CD4-positive, alpha-beta T cell (primary cell): ENCODE measurements at places on chromosomes 1 and 21.

DNA sequence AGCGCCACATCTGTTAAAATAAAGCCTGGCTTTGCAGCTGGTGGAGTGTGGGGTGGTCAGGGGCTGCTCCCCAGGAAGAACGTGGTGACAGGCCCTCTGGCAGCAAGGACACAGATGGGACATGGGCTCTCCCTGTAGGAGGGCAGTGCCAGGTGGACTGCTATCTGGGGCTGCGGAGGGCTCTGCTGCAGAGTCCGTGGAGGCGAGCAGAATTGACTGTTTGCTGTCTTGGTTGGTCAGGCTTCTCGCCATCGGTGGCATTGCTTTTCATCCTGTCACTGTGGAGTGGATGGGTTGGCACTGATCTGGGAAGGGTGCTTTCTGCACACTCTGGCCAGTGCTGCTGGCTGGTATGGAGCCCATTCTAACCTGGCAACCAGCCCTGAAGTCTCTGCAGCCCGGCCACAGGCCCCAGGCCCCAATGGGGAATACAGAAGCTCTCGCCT is 103.0 kb downstream of the LAMC2 start:
- no peak for DNase-seq

GRCh38 chr1:162538815-162539431 is 22.6 kb upstream of the UAP1 start:
- DNase-seq, result no peak

- peak; percentile 20 for DNase-seq
Observed at GRCh38 chr1:155466996-155467395, 95.6 kb downstream of the ASH1L start.

GRCh38 chr1:14742181-14742980 is 143.9 kb downstream of the KAZN start:
- no peak for DNase-seq

DNA sequence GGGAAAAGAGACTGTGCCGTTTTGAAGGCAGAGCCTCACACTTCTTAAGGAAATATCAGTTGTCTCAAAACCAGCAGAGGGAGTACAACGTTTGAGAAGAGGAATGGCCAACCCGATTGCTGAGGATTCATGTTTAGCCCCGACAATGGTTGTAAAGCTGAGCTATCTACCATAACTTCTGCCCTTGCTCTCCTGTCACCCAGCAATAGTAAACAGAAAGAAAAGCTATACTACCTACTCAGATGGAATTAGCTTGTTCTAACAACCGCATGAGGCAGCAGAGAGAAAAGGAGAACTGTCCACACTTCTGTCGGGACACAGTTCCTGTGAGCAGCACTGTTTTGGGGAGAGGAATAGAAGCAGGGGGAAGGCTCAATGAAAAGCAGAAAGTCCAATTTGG is 91.2 kb downstream of the SLC45A1 start:
- no peak for DNase-seq

DNA sequence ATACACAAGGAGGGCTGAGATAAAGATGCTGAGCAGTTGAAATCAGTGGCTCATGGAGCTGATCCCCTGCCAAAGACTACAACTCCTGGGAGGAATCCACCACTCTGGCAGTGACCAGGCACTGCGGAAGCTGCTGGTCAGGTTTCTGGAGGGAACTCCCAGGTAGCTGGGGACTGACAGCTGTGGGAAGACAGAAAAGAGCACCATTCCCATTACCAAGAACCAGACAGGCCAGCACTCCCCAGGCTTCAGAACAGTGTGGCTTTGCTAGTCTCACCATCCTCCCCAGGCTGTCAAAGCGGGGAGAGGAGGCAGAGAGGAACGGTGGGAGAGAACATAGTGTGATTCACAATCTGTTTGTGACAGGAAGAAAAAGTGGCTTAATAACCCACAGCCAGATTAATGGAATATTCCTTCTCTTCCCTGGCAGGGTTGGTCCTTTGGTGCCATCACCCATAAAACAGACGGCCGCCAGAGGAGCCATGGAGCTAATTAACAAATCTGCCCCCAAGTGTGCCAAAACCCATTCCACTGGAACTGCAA is 92.1 kb downstream of the MAB21L3 start:
- no peak for DNase-seq

- DNase-seq, result no peak
Observed at GRCh38 chr1:22619252-22619651, 17.2 kb upstream of the C1QA start.

- DNase-seq, result no peak
Observed at GRCh38 chr1:156382561-156382960, 13.6 kb downstream of the RHBG start.

DNA sequence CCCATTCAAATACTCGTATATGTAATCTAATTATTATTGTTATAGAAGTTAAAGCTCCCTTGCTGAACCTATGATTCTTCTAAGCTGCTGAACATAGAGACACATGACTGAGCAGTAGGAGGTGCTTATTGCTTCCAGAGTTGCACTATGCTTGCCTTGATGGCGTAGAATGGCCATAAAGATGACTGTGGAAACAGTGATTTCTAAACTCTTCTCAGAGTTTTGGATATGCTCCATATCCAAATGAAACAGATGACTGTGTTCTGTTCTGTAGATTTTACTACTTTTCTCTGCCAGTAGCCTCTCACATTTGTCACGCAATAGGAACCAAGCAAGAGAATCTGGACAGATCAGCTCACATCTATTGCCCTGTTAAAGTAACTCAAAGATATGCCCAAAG is 88.1 kb upstream of the CACYBP start:
- no peak for DNase-seq

GRCh38 chr1:228194921-228195812 is 12.7 kb upstream of the OBSCN start:
- no peak for DNase-seq

DNA sequence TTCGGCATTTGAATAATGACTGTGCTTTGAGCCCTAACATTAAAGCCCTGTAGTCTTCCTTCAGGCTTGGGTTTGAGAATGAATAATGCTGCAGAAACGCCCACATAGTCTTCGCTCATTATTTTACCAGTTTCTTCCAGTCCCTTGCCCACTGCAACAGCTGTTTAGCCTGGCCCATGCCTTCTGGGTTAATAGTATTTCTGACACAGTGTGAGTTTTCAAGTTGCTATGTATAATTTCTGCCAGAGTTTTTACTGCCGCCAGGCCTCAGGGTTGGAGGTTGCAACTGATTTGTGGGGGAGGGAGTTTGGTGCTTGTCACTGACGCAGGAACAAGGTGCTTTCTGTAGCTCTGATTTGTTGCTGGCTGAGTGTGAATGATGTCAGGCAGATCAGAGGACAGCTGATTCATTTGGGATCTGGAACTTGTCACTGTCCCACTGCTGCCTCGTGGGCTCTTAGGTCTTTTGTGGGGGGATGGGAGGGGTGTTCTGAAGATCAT is 109.8 kb downstream of the MAST2 start:
- DNase-seq, result no peak

DNA sequence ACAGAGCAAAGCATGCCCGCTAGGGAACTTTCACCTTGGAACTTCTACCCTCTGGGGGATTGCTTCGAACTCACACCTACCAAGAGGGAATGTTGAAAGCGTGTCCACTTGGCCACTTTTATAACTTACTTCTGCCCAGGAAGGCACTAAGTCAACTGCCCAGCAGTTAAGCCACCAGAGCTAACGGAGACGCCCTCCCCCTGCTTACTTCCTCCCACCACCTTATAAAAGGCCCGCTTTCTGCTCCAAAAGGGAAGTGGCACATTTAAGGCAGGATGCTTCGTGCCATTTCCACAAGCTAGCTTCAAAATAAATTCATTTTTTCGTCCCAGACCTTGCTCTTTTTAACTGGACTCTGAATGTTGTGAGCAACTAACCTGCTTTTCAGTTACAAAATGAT is 3.2 kb upstream of the AK2 start:
- DNase-seq, result no peak

DNA sequence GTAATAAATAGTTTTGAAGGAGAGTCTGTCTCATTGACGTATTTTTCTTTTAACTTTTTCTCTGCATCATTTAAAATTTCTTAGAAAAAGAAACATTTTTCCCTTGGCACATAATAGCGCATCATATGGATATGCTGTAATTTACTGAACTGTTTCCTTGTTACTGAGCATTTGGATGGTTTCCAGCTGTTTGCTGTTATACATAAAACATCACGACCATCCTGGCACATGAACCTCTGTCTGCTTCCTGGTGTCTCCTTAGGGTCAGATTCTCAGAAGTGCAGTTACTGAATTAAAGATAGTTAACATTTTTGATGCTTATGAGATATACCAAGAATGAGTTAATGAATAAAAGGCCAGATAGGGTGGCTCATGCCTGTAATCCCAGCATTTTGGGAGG is 67.2 kb downstream of the BACE2 start:
- no peak for DNase-seq

DNA sequence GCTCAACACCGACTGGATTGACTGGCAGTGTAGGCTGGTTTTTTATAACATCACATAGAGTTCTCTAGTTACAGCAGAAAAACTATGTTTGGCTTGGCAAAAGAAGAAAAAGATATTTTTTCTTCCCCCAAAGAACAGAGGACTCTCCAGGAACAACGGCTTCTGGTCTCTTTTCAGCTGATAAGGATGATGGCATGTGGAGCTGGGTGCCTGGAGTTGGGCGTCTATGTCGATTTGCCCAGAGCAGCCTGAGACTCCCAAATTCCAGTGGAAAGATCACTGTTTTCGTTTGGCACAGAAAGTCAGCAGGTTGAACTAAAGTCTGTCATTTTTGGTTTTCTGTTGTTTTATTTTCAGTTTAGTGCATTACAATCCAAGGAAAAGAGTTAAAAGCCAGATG is 91.1 kb downstream of the SMYD2 start:
- DNase-seq, result no peak

DNA sequence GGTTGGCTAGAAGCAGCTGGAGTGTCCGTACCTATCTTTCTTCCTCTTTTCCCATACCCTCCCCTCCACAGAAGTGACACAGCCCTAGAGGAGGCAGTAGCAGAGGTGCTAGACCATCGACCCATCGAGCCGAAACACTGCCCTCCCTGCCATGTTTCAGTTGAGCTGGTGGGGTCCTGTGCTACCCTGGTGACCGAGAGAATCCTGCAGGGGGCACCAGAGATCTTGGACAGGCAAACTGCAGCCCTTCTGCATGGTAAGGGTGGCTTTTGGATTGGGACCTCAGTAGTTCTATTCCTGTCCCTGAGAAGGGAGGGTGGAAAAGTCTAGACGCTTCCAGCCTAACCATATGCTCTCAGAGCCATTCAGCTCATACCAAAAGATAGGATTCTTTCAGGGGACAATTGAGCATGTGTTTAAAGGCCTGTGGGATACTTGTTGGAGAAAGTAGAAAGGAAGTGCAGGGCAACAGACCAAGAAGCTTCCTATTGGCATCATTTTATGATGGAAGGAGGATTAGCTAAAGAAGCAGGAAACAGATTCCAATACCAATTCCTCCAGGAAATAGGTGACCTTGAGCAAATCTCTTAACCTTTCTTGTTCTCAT is 11.7 kb upstream of the BNIPL start:
- DNase-seq, result peak; percentile 81

GRCh38 chr1:207286786-207287468 is 34.6 kb upstream of the CD55 start:
- no peak for DNase-seq

- DNase-seq, result no peak
Observed at GRCh38 chr1:51734896-51735745, 118.2 kb downstream of the OSBPL9 start.

GRCh38 chr1:67146101-67146500 is 11.3 kb upstream of the C1orf141 start:
- no peak for DNase-seq

- DNase-seq, result no peak
Observed at GRCh38 chr1:111934106-111934852, 55.2 kb downstream of the KCND3 start.
